ENCODE measurements at places on chromosomes 4 and X. TPM values are rescaled to one million over a fixed set of nuclear protein-coding genes. Genes with fewer than 3 reads are reported as not detected.

DNA sequence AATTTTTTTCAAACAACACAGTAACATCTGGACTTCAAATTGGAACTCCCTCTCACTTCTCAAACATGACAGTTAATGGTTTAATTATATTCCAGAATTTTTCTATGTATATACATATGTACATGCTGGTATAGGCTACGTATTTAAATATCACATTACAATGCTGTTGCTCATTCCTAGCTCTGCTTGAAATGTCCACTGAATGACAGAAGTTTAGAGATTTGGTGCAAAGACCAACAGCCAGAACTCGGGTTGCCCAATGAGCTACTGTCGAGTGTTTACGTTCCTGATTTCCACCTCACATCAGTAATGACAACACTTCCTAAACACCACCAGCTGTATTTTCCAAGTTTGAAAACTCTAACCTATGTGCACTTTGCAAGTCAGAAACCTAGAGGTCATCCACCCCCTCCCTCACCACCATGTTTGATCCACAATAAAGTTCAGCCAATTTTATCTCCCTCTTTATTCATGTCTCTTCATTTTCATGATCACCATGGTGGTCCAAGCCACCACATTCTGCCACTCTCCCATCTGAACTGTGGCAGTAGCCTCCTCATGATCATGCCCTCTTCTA is 49.3 kb upstream of the RPL34 start:
- DNase-seq, result no peak

GRCh38 chr4:102638621-102639020 is 122.1 kb downstream of the MANBA start:
- DNase-seq, result no peak

GRCh38 chr4:54308110-54308509 is 79.0 kb downstream of the PDGFRA start:
- no peak for DNase-seq

DNA sequence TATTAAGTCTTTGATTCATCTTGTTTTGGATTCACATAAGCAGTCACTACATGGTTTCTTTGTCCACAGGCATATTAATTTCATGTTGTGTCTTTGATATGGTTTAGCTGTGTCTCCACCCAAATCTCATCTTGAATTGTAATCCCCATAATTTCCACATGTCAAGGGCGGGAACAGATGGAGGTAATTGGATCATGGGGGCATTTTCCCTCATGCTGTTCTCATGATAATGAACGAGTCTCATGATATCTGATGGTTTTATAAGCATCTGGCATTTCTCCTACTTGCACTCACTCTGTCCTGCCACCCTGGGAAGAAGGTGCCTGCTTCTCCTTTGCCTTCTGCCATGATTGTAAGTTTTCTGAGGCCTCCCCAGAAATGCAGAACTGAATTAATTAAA is 1811.2 kb upstream of the PCDH10 start:
- DNase-seq, result no peak

DNA sequence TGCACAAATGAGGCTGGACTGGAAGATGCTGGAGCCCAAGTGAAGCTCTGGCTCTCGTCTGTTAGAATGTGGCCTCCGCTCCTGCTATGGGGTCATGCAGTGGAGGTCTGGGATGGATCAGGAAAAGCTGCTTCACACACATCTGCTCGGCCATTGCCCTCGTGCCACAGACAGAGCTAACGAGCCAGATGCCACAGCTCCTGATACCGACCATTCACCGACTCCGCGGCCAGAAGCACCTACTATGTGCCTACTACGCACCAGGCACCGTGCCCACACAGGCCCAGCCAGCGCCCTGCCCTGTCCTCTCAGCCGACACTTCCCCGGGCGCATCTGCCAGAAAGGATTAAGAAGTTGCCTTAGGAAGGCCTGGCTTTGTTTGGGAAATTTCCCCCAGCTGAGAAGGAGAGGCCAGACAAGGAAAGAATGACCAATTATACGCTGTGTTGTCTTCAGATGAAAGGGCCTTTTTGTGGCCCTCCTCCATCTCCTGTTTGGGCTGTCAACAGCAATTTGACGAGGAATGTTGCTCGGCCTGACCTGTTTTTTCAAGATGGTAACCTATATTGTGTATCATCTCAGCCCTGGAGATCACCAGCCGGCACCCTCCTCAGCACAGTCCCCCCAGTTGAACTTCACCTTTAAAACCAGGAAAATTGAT is 34.3 kb downstream of the HMX1 start:
- peak; percentile 40 for DNase-seq

Gene ZAR1
- not detected for total RNA-seq

- no peak for DNase-seq
Observed at GRCh38 chrX:153780678-153781427, at the start of gene SRPK3. SRPK3 (plus strand) TSS chrX:153781041; CDS start chrX:153781087, 46 bp downstream.

DNA sequence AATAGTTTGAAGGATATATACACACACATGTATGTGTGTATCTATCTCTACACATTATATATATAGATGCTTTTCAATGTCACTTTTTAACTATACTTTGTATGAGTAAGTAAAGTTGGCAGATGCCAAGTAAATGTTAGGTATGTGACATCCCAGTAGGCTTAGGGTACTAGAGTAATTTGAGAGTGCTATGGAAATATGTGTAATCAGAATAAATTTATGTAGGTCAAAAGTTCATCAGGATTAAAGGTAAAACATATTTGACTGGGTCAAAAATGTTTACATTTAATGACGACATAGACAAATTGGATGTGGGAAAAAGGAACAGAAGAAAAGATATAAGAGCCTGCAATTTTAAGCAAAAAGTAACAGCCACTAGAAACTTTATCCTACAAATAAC is 588.8 kb downstream of the ANKRD50 start:
- DNase-seq, result no peak

DNA sequence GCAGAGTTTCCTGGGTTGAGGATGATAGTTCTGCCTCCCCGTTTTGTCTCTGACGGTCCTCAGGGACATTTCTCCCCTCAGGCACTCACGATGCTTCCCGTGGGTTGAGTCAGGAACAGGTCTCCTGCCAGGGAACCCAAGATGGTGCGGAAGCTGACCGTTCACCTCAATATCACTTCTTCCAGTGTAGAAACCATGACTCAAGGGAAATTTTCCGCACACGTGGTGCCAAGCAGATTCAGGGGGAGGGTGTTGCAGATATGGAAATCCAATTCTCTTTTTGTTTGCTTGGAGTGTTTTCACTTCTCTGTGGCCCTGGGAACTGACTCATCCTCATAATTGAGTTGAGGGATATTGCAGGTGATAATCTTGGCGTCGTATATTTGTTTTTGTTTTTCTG is 46.7 kb downstream of the CXorf49B start:
- DNase-seq, result no peak

Gene SAP30
- total RNA-seq, result 15.4 TPM

DNA sequence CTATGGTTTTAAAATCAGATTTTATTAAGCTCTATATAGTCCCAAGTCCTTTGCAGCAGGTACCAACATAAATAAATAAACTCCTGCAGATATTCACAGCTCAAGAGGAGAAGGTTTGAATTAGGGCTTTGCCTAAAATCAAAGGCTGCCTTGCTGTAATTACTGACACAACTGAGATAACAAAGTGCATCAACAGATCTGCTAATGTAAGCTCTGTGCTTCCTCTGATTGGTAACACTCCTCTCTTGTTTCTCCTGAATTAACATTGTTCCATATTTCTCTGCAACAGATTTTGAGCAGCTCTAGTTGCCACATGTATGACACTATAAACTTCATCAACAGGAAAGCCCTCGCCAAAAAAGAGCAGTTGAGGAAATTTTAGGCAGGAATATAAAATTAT is 193.6 kb downstream of the SLC39A8 start:
- DNase-seq, result no peak

DNA sequence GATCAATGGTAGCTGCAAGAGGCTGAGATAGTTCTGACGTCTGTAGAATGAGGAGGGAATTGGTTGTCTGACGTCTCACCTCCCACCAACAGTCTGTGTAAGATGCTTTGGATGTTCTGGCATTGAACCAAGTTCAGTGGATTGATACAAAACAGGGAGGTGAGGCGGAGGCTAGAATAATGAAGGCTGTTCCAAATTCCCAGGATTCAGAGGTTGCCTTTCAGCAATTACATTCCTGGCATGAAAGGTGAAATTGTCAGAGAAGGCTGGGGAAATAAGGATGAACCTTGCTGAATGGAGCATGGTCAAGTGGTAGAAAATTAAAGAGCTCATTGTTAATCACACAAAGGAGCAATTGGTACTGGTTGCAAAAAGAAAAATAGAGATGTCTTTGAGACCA is 241.6 kb downstream of the FBXW7 start:
- DNase-seq, result no peak

GRCh38 chr4:92232566-92232965 is 71.2 kb upstream of the GRID2 start:
- no peak for DNase-seq

DNA sequence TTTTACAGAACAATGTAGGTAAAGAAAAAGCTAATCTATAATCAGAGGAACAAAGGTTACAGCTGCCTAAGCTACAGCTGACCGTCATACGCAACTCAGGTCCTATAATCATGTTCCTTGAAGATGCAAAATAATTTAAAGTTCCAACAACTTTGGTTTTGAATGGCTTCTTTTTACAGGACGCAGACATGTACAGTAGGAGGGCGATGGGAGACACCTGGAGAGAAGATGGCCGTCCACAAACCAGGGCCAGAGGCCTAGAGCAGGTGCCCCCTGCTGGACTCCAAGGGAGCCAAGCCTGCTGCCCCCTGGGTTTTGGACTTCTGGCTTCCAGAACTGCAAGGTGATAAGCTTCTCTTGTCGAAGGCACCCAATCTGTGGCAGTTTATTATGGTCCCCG is 10.6 kb downstream of the HGFAC start:
- no peak for DNase-seq

Gene SMAD1
- total RNA-seq, result 37.4 TPM

DNA sequence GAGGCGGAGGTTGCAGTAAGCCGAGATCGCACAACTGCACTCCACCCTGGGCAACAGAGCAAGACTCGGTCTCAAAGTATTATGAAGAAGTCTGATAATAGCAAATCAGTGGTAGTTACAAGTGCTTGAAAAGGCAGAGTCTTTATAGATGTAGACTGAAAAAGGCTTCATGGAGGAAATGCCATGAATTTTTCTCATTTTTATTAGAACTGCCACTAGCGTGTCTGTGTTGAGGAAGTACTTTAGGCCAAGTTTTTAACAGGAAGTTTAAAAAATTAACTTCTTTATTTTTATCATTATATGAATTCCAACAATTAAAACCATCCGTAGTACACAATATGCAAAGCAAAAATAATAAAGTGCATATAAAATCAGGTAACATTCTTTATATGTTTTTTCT is 32.8 kb upstream of the IL13RA1 start:
- no peak for DNase-seq

- no peak for DNase-seq
Observed at GRCh38 chr4:181278941-181279340, 964.3 kb upstream of the TENM3 start.

GRCh38 chr4:131367441-131367840 is 1781.7 kb upstream of the PCDH10 start:
- no peak for DNase-seq

GRCh38 chr4:52645300-52645699 is 13.8 kb downstream of the USP46 start:
- no peak for DNase-seq
